Activated CD4-positive, alpha-beta T cell treated with anti-CD3 and anti-CD28 coated beads, Interleukin-2, amount 50 U/mL, for 1 hour (primary cell): ENCODE measurements at places on chromosomes 13 and 19.

GRCh38 chr13:80161219-80161618 is 179.7 kb downstream of the SPRY2 start:
- DNase-seq, result no peak

- no peak for DNase-seq
Observed at GRCh38 chr19:45790942-45791341, 1.7 kb downstream of the DMWD start.

- DNase-seq, result no peak
Observed at GRCh38 chr13:88339271-88339741, 668.1 kb downstream of the SLITRK5 start.

- no peak for DNase-seq
Observed at GRCh38 chr13:62305756-62306155, 890.1 kb upstream of the PCDH20 start.
